RWPE1 (cell line): ENCODE measurements at places on chromosomes 1 and 21.
A peak's percentile ranks its signal among the peaks of the same experiment; 100 is the strongest.

DNA sequence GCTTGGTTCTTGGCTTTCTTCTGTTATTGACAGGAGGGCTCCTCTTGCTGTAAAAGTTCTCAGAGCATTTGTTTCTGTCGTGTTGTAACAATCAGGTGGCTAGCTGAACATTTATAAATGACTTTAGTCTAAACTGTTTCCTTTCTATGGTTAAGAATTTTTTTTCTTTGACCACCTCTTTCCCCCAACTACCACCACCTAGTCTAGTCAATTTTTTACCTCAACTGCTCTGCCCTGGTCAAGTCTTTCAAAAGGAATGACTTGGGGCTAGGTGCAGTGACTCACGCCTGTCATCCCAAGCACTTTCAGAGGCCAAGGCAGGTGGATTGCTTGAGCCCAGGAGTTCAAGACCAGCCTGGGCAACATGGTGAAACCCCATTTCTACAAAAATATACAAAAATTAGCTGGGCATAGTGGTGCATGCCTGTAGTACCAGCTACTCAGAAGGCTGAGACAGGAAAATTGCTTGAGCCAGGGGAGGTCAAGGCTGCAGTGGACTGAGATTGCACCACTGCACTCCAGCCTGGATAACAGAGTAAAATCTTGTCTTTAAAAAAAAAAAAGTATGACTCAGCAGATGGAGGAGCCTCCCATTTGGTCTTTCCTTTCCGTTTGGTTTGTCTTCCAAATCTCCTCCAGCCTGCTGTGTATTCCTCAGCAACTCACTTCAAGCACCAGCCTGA, 40.7 kb downstream of the MAP3K21 start:
- no peak for DNase-seq

- no peak for DNase-seq
Measured at GRCh38 chr1:58763214-58763613, 20.6 kb downstream of the JUN start.

- DNase-seq, result peak; percentile 5
Measured at GRCh38 chr1:238985312-238985711, 401.1 kb upstream of the CHRM3 start.

GRCh38 chr1:32411261-32411660, 17.0 kb upstream of the BSDC1 start:
- no peak for DNase-seq
